NCI-H1105 treated with DMSO at 0.1 percent for 48 hours (cell line): ENCODE measurements at places on chromosomes 13 and 19.
A peak's percentile ranks its signal among the peaks of the same experiment; 100 is the strongest.

- DNase-seq = no peak
These were observed 6.5 kb upstream of the USF2 start for GRCh38 chr19:35262101-35262761.

DNA sequence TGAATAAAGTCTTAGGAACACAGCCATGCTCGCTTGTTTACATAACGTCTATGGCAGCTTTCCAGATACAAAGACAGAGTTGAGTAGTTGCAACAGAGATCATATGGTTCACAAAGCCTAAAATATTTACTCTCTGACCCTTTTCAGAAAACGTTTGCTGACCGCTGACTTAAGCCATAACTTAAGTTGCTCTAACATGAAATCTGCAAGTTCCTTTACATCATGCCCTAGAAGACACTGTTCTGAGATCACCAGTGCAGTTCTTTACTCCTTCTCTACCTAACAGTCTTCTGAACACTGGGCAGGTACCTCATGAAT, 166.4 kb downstream of the DCLK1 start:
- no peak for DNase-seq

- DNase-seq = no peak
These were observed 24.9 kb upstream of the GAS6 start for GRCh38 chr13:113888701-113889330.

DNA sequence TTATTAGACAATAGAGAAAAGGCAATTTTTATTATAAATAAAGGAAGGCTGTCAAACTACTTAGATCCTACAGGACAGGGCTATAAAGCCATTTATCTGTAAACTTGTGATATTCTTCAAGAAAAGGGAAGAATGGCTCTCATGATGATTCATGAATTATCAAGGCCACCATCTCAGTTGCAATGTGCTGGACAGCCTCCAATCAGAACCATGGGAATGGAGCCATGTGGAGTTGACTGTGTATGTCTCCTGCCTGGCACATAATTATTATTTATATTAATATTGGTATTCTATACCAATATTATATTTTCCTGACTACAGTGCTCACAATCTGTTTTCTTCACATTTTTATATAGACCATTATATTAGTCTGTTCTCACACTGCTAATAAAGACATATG, 560.5 kb upstream of the MIR17HG start:
- no peak for DNase-seq

GRCh38 chr13:101453784-101454201, 1.3 kb downstream of the ITGBL1 start:
- no peak for DNase-seq

DNA sequence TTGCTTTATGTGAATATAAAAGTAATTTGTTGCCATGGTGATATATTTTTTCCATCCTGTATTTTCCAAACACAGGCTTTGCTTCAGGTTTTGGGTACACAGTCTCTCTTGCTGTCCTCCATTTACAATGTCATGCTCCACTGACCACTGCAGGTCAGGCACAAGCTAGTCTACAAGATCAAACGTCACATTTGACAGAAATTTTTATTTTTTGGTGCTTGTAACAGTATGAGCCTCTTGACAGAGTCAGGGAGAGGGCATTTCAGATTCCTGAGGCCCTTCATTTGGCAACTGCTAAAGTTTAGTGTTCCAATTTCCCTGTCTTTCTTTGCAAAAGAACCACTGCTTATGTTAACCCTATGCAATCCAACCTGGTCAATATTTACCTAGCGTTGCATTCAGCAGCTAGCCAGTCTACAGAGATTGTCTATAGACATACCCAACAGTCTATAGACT, 175.0 kb downstream of the RFC3 start:
- no peak for DNase-seq

- peak; percentile 95 for DNase-seq
These were observed at the start of gene ZNF784 for GRCh38 chr19:55624109-55625003. ZNF784 (minus strand) TSS chr19:55624566; CDS start chr19:55624561, 5 bp downstream.

GRCh38 chr13:75985132-75985531, 349.0 kb downstream of the LMO7 start:
- DNase-seq = no peak

GRCh38 chr19:16801600-16802013, 27.6 kb upstream of the SIN3B start:
- DNase-seq = no peak

DNA sequence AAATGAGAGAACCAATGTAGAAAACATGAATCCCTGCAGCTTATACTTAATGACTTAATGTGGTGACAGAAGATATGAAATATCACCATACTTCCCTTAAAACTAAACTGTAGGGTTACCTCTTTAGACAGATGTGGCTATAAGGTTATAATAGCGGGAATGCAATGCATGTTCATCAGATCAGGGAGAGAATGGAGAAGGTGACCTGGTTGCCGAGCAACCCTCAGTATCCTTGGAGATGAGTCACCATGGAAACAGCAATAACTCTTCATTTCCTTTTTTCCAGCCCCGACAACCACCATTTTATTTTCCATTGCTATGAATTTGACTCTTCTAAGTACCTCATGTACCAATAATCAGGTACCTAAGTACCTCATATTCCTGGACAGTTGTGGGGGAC, 28.0 kb upstream of the ZNF835 start:
- no peak for DNase-seq

DNA sequence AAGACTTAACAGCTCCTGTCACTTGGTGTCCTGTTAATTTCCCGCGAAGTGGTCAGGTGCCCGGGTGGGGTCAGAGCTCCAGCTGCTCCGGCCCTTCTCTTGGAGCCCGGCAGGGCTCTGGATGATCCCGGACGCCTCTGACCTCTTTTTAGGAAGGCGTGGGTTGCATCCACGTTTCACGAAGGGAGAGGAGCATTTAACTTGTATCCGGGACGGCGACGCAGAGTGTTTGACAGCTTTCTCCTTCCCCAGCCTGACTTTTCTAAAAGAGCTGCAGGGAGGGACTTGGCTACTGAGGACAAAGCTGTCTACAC, 656 bp downstream of the ZNF155 start:
- DNase-seq = no peak

- DNase-seq = no peak
These were observed 989 bp upstream of the SSC5D start for GRCh38 chr19:55486971-55487923.

DNA sequence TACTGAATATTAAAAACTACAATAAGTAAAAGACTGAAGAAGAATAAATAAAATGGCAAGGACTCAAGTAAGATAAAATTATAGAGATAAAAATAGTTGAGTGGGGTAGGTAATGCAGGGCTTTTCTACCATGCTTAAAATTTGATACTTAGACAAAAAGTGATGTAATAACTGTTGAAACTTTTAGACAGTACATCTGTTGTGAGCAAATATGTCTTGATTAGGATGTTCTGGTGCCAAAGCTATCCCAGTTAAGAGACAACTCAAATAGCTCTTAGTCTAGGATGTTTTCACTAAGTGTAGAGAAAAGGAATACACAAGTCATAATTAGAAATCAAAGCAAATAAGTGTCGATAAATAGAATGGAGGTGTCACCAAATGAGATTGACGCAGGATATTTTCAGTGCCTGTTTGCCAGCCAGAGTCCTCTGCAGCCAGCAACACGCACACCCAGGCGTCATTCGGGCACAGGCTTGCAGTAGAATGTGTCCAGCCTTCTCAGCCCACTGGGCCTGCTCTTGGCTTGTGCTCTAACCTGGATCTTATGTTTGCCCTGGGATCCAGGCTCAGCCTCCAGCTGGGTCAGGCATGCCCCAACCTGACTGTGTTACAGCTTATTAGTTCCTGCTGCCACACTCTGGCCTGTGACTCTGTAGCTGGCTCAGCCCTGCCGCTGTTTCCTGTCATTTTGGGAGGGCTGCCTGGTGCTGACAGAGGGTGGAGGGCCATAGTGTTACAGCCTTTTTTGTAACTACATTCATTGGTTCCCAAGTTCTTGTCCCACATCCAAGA, 766.2 kb downstream of the PCDH17 start:
- no peak for DNase-seq

DNA sequence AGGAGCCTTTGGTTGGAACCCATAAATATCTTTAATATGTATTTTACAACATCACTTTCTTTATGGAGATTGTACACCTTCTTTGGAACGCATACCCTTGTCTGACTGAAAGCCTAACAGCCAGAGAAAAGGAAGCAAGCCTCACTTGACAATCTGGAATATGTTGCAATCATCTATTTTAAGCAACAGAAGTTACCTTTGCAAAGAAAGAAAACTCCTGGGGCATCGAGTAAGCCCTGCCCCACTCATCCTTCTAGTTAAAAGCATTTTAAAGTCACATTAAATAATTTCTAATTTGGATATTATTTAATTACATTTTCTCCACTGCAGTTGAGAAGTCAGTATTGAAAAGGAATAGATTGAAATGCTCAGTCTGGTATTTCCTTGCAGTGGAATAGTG, 542.7 kb downstream of the MYO16 start:
- DNase-seq = no peak

DNA sequence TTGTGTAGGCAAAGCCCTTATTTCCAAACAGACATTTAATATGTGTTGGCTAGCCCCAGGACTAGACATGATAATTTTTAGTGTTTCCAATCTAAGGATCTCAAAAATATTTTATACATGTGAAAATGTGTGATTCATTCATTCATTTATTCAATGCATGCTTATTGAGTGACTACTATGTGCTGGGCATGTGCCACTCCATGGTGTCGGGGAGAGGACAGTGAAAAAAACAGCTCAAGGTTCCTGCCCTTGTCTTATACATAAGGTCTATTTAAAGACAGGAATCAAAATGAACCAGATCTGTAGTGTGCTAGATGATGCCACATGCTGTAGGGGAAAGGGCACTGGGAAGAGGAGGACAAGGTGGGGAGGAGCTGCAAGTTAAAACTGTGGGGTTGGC, 36.5 kb downstream of the GJA3 start:
- no peak for DNase-seq
